ENCODE measurements at places on chromosomes 11 and 22.

GRCh38 chr11:61061081-61061826 is 41.0 kb upstream of the CD5 start:
- DNase-seq: no peak

GRCh38 chr11:44600261-44600660 is 34.8 kb downstream of the CD82 start:
- no peak for DNase-seq

GRCh38 chr11:85407648-85408047 is 219.5 kb downstream of the DLG2 start:
- DNase-seq: no peak

GRCh38 chr11:11113626-11114025 is 239.4 kb downstream of the CSNK2A3 start:
- DNase-seq: no peak

DNA sequence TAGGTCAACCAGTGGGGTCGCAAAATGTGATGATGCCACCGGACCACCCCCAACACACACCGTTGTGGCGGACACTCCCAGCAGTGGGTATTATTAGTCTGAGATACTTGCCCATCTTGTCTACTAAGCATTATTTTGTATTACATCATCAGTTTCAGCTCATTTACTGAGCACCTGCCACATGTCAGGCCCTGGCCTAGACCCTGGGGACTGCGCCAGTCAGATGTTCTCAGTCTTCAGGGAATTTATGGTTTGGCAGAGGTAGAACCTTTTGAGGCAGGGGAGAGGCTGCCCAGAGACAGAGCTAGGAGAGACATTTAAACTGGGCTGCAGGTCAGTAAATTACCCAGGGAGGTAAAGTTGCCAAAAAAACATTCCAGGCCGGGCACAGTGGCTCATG is 43.1 kb upstream of the GCAT start:
- DNase-seq: no peak

DNA sequence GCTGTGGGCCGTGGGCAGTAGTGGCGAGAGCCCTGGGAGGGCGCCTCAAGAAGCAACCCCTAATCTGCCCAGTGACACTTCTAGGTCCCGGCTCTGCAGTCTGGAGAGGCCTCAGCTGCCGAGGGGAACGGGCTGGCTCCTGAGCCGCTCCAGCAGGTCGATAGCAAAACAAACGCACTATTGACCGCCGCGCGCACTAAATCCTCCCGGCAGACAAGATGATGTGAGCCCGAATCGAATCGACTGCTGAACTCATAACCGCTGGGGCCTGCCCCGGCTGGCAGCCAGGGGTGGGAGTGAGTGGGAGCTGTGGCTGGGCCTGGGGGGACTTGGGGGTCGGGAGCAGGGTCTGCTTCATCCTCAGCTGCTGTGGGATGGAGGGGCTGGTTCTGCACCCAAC is 36.1 kb downstream of the FLRT1 start:
- no peak for DNase-seq

GRCh38 chr11:4511282-4512245 is 29.1 kb downstream of the OR52K1 start:
- no peak for DNase-seq

DNA sequence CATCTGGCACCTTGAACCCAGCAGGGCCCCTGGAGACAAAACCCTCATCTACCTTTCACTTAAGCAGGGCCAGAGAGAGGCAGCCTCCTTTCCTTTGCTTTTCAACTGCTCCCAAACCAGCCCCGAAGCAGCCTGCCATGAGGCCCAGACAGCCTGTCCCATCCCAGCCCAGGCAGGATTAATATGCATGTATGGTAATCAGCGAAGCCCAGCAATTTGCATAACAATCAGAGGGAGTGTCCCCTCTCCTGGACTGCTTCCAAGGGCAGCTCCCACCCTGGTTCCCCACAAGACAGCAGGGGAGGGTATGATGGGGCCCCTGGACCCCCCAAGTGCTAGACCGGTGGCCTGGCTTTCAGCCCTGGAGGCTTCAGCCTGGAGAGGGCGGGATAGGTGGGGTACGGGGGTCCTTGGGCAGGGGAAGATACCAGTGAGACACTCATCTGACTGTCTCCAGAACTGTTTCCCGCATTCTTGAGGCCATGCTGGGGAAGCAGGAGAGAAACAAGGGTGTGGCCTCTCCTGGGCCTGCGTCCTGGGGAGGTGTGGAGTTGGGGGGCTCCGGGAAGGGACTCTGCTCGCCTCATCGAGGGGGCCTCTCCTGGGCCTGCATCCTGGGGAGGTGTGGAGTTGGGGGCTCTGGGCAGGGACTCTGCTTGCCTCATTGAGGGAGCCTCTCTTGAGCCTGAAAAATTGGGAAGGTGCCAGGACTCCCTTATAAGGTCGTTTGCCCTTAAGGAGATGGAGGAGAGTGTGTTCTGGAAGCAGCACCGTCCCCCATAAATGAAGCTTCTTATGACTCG is 93.2 kb upstream of the PRR5 start:
- no peak for DNase-seq

GRCh38 chr11:32444186-32444585 is 8.8 kb upstream of the WT1 start:
- no peak for DNase-seq

DNA sequence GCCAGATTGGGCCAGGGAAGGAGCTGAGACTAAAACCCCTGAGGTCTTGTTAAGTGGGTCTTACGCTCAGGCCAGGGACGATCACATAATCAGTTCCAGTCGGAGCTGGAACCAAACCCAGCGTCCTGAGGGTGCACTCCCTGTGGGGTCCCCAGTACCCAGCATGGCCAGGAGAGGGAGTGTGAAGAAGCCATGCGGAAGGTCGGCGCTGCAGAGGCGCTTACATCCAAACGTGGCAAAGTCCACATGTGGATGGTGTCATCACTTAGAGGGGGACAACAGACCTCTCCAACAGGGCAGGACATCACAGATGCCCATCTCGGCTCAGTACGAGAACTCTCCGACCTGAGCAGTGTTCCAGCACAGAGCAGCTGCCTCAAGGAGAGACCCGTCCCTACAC is 8.3 kb downstream of the ATP5MGL start:
- DNase-seq: no peak

GRCh38 chr11:98047647-98048046 is 973.1 kb upstream of the CNTN5 start:
- DNase-seq: no peak

DNA sequence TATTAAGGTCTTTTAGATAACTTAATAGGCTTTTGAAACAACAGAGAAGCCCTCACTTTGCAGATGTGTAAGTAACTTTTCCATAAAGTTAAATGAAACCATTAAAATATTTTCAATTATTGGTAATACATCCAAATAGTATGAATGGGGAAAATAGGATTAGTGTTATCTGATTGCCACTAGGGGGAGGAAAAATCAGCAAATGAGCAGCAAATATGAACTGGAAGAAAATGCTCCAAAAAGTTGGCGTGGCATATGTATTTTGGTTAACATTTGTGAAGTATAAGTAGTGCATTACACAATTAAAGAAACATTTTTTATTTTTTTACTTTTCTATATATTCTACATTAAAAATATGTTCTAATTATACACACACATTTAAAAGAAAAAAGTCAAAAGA is 259.8 kb upstream of the ANO5 start:
- no peak for DNase-seq

GRCh38 chr11:104995001-104995408 is 26.6 kb upstream of the CASP4 start:
- no peak for DNase-seq

DNA sequence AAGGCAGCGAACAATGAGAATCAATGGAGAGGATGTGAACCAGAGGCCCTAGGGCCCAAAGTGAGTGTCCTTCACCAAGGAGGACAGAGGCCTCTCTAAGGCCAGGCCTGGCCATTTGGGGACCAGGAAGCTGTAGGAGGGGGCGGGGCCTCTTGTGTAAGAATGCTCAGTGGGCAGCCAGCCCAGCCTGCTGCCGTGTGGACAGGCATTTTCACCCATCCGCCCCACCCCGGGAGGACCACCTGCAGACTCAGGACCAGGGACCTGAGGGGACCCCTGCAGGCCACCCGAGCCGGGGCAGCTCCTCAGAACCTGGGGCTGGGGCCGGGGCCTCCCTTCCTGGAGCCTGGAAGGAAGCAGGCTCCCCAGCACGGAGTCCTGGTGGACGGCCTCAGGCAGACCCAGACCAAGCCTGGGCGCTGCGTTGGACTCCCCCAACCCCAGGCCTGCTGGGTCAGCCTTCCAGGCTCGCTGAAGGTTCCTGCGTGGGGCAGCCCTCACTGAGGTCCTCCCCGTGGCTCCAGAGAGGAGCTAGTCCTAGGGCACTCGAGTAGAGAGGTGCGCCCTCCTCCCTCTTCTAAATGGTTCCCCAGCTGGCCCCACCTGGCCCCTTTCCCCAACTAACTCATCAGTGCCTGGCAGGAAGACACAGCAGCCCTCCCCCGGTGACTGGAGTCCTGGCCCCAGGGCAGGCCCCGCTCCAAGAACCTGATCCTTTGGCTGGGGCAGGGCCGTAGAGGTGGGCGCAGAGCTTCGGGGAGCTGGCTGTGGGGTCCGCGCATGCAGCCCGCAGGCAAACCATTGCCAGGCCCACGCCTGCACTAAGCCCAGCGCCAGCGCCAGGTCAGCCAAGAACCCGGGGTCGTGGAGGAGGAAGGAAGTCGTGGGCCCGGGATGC is 1.5 kb upstream of the TRABD start:
- peak; percentile 48 for DNase-seq

GRCh38 chr11:116517077-116517476 is 255.7 kb downstream of the BUD13 start:
- DNase-seq: no peak

DNA sequence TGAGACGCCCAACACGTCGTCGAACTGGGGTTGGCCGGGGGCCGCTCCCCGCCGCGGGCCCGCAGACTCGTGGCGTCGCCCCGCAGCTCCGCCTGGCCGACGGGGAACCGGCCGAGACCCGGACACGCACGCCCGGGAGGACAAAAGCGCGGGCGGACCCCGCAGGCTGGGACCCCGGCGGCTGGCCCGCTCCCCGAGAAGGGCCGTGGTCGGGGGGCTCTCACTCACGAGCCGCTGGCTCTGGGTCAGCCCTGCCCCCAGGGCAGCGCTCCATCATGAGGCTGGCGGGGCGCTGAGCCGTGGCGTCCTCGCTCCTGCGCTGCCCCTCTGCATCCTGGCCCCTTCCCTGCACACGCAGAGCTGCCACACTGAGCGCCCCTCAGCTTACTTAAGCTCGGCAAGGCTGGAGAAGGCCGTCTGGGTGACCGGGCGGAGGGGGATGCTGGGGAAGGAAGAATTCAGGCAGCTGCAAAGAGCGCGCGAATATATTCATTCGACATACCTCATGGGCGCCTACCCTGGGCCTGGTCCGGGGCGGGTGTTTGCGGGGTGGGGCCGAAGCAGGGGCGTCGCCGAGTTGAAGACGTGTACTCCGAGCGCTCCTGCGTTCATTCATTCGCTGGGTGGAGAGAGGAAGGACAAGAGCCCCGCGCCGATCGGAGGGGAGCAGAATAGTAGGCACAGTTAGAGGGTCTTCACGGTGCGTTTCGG is 579 bp upstream of the CYB5R2 start:
- no peak for DNase-seq

GRCh38 chr11:61488651-61489291 is 19.8 kb upstream of the LRRC10B start:
- DNase-seq: no peak
